ENCODE measurements at places on chromosomes 16 and 17.
A peak's percentile ranks its signal among the peaks of the same experiment; 100 is the strongest.

DNA sequence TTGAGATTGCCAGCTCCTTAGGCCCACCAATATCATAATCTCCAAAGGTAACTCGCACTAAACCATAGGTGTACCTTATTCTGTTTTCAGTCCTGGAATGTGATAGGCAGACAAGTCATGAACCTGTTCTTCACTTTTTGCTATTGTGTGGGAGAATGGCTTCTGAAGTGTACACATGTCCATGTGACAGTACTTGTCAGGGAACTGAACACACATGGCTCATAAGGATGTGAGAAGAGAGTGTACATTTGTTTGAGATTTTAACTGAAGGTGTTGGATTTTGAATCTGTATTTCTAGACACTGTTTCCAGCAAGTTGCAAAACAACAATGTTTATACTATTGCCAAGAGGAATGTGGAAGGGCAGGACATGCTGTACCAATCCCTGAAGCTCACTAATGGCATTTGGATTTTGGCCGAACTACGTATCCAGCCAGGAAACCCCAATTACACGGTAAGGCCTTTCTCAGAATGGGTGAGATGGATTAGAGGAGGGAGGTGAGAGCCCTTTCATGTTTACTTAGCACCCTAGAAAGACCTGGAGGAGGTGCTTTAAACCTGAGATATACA is 14.5 kb upstream of the RASL10B start:
- no peak for DNase-seq

- DNase-seq, result no peak
Observed at GRCh38 chr17:57523926-57524632, 221.0 kb downstream of the CCDC182 start.

GRCh38 chr17:39695089-39695474 is 4.8 kb upstream of the ERBB2 start:
- DNase-seq, result no peak

DNA sequence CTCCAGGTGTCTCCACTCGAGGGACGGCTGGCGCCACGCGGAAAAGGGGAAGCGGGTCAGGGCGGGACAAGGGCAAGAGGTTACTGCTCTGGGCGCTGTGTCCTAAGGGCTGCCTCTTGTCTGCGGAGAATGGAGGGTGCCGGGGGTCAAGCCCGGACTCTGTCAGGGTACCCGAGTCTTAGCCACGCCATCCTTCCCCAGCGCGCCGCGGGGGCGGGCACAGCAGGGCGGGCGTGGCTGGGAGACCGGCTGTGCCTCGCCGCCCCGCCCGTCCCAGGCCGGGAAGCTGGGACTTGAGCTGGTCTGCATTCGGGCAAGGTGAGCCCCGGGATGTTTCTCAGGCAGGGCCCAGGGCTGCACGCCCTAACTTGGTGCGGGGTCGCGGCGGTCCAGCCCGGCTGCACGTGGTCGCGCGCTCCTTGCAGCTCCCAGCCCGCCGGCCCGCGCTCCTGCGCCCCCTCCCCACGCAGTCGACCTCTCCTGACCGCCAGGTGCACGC is 6.2 kb upstream of the ACTG1 start:
- DNase-seq, result peak; percentile 60

DNA sequence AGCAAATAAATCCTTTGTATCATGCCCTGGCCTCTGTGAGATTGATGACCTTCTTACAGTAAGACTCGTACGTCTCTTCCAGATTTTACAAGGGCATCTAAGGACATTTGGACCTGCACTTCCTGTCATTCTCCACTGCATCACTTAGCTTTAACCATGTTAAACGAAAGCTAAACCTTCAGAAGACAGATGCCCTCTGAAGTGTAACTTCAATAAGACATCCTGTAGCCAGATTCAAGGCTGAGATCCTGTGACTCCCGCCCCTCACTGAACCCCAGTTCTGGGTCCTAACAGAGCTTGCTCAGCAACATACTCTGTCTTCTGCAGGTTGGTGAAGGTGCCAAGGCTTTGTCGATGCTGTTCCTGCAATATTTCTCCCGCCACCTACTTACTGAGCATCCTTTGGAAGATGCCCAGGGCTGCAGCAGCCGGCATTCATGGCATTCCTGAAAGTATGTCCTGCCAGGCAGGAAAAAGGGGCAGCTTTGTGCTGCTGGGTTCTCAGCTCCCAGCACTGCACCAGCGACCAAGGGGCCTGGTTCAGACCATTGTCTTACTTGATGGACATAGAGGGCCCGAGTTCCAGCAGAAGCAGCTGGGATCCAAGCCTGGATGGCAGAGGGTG is 131.1 kb downstream of the AXIN2 start:
- no peak for DNase-seq

GRCh38 chr17:76688165-76688622 is 22.6 kb downstream of the MXRA7 start:
- DNase-seq, result no peak

- DNase-seq, result no peak
Observed at GRCh38 chr16:18803569-18804462, 2.5 kb upstream of the ARL6IP1 start.

Measured in stimulated activated CD8-positive, alpha-beta memory T cell treated with anti-CD3 and anti-CD28 coated beads, Interleukin-4, amount 100 ng/mL, for 48 hours (primary cell).